ENCODE measurements at places on chromosomes 4 and X. TPM values are rescaled to one million over a fixed set of nuclear protein-coding genes. Genes with fewer than 3 reads are reported as not detected.
A peak's percentile ranks its signal among the peaks of the same experiment; 100 is the strongest.

Gene CDS1
- 15.4 TPM for polyA plus RNA-seq

Gene NKX3-2
- 0.60 TPM for polyA plus RNA-seq

Gene HSFX1
- polyA plus RNA-seq = 6.0 TPM

Gene MAGEC2
- polyA plus RNA-seq = not detected

- H3K27me3 ChIP-seq = no peaks in the 10 kb centered on the region
- no peak overlapping the region for H3K4me3 ChIP-seq
- DNase-seq = no peak
- H3K27ac ChIP-seq = no peak overlapping the region
- H3K4me1 ChIP-seq = no peaks in the 10 kb centered on the region
Measured at GRCh38 chr4:186954509-186954908, 230.9 kb upstream of the FAT1 start.

DNA sequence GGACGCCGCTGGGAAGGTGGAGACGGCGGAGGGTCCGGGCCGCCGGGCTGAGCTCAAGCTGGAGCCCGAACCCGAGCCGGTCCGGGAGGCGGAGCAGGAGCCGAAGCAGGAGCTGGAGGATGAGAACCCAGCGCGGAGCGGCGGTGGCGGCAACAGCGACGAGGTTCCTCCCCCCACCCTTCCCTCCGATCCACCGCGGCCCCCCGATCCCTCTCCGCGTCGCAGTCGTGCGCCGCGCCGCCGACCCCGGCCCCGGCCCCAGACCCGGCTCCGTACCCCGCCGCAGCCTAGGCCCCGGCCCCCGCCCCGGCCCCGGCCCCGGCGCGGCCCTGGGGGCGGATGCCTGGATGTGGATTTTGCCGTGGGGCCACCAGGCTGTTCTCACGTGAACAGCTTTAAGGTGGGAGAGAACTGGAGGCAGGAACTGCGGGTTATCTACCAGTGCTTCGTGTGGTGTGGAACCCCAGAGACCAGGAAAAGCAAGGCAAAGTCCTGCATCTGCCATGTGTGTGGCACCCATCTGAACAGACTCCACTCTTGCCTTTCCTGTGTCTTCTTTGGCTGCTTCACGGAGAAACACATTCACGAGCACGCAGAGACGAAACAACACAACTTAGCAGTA, 483 bp downstream of the USP27X start:
- peak overlapping the region; percentile 61 for H3K27ac ChIP-seq
- H3K36me3 ChIP-seq = no peaks in the 10 kb centered on the region
- H3K4me3 ChIP-seq = peak overlapping the region; percentile 30
- H3K27me3 ChIP-seq = no peaks in the 10 kb centered on the region
- H3K4me1 ChIP-seq = peaks cover 17% of the 10 kb centered on the region

DNA sequence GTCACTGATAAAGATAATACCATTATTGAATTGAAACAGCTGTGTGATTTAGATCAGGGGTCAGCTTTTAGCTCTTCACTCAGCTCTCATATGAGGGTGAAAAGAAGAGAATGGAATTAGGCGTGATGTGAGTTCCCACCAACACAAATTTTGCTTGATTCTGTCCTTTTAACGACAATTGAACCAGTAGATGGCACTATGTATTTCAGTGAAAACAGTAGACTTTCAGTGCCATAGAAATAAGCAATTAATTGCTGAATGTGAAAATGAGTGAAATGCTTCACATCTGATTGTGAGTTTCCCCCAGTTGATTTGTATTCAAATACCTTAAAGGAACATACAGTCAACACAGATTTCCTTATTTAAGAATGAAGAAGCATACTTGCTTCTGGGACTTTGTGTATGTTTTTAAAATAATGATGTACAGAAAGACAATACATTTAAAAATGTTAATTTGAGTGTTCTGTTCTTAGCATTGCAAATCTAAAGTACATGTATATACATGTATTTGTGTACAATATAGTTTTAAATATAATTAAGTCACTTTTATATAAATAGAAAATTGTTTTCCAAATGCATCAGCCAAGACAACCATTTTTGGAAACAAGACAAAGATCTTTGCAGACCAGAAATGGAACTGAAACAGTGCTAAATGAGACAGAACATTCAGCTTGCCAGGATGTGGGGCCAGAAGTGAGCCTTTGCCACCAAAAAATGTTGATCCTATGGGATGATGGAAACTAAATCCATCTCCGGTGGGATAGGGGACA, 178.8 kb downstream of the SNCA start:
- DNase-seq = no peak
- no peaks in the 10 kb centered on the region for H3K36me3 ChIP-seq
- no peak overlapping the region for H3K27ac ChIP-seq
- no peak overlapping the region for H3K4me3 ChIP-seq
- no peaks in the 10 kb centered on the region for H3K4me1 ChIP-seq
- H3K27me3 ChIP-seq = no peaks in the 10 kb centered on the region

DNA sequence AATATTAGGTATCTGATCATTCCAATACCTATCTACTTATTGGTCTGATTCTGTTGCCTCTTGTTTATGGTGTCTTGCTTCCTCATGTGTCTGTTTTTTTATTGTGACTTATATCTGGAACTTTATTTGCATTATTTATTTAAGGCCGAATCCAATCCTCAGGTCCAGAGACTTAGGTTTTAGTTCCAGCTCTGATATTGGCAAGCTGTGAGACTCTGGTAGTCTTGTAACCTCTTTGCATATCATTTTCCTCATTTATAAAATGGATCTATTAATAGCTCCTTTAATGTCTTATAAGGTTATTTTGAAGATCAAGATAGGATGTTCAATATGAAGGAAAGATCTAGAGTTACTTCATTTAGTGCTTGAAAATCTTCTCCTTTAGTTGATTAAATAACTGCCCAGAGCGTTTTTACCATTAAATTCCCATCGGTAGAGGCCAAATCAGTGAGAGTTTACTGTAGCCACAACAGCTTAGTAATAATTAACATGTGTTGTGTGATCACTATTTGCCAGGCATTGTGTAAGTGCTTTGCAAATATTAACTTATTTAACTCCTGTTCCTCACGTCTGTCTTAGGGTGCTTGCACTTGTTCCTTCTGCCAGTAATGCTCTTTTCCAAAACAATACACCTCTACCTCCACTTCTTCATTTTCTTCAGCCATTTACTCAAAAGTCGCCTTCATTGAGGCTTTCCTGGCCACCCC, 82.2 kb downstream of the CC2D2A start:
- peaks cover 19% of the 10 kb centered on the region for H3K36me3 ChIP-seq
- no peak overlapping the region for H3K27ac ChIP-seq
- DNase-seq = no peak
- H3K27me3 ChIP-seq = no peaks in the 10 kb centered on the region

DNA sequence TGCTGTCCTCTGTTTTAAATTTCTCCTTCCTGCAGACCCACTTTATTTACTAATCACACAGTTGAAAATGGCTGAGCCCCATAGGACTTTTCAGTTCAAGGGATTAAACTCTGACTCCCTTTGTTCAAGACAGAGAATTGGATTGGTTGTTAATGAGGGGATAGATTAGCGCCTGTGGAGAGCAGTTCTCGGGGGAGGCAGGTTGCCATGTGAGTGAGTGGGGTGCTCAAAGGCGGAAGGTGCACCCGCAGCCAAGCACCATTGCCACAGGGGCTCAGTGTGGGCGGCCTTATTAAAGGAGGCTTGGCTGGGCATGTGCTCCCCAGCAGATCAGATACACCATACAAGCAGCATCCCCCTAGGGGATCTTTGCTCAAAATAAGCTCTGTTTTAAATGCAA, 7.9 kb upstream of the CBR4 start:
- no peaks in the 10 kb centered on the region for H3K27me3 ChIP-seq
- H3K27ac ChIP-seq = no peak overlapping the region
- no peaks in the 10 kb centered on the region for H3K36me3 ChIP-seq
- peaks cover 6% of the 10 kb centered on the region for H3K4me1 ChIP-seq
- DNase-seq = no peak

- H3K36me3 ChIP-seq = no peaks in the 10 kb centered on the region
- H3K27me3 ChIP-seq = no peaks in the 10 kb centered on the region
- no peak for DNase-seq
- no peak overlapping the region for H3K27ac ChIP-seq
- no peaks in the 10 kb centered on the region for H3K4me1 ChIP-seq
Measured at GRCh38 chrX:5791721-5792120, 436.9 kb downstream of the NLGN4X start.

Data from spinal cord (tissue), 10 donors.